ENCODE measurements at places on chromosomes 12 and 14.

DNA sequence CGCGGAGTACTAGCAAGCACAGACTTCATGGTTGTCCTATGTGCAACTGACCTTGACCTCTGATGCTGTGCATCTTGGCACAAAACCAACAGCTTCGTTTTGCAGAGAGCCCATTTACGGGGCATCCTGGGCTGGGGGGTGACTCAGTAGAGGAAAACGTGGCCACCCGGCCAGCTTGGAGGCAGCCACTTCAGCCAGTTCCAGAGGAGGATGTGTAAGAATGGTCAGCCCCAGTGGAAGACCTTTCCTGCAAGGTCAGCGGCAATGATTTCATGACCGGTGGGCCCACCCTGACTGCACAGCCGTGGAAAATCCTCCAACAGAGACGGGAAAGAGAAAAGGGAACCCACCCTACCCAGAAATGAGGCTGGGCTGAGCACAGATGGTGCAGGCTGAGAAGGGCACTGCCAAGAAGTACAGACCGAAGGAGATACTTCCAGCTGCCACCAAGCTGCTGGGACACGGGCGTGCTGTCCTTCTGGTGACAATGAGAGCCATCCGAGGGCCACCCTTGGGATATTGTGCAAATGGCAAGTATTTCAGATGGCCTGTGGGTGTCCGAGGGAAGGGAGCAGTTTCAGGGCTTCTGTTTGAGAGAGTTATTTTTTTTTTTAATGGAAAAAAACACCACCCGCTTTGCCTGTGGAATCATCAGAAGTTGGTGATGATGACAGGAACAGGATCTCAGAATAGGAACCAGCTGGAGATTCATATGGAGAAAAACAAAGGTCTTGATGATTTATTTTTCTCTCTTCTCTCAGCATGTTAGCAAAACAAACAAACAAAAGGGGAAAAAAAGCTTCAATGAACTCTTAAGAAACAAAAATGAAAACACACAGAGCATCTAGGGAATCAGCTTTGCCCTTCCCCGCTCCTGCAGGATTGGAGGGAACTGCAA is 120.2 kb upstream of the RFLNA start:
- no peak for DNase-seq

DNA sequence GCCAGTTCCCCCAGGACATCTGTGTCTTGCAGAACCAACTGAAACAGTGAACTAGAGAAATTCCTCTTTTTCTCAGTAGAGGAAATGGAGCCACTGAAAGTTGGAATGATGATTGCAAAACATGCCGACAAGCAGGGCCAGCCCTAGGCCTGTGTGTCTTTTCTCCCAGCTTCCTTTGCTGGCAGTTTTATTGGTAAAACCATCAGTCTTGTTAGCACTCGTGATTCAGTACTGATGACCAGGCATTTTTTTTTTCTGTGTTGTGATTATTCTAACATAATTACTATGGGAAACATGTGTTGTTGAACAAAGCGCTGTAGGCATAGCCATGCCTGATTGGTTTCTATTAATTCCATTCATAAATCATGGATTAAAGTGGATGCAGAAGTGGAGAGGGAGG is 620.7 kb downstream of the AACS start:
- DNase-seq: no peak

DNA sequence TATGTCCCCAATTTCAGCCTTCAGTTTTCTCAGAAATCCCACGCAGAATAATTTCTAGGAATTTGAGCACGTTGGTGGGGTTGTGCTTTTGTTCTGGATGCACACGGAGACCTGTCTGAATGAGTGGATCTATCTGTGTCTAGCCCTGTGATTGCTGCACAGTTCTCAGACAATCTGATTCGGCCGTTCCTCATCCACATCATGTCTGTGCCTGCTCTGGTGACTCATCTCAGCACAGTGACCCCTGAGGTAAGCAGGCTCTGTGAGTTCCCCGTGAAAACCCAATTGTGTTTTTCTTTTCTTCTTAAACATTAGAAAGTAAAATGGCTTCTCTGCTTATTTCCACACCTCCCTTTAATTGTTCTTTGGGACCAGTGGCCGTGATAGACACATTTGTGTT is 20.2 kb downstream of the UBE3B start:
- DNase-seq: no peak

- no peak for DNase-seq
Measured at GRCh38 chr12:25852792-25853191, 105.7 kb upstream of the RASSF8 start.

- DNase-seq: no peak
Measured at GRCh38 chr12:9112076-9112853, 3.5 kb downstream of the A2M start.

- DNase-seq: no peak
Measured at GRCh38 chr12:27018037-27018436, 3.9 kb upstream of the TM7SF3 start.

DNA sequence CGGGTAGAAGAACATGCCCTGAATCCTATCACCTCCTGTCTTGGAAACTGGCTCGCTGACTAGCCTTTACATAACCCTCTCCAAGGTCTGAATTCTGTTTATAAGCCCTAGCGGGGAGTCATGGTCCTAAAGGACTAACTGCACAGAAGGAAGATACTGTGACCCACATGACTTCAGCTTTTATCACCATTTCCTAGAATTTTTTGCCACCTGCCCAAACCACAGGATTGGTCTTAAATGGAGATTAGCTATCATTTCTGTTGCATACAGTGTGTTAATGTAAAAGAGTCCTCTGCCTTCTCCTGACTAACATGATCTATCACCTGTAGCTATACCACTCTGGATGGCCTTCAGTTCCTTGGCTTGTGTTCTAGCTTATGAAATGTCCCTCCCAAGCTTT is 319.2 kb downstream of the DUSP6 start:
- DNase-seq: no peak

GRCh38 chr12:27436768-27437167 is 9.8 kb upstream of the SMCO2 start:
- no peak for DNase-seq

DNA sequence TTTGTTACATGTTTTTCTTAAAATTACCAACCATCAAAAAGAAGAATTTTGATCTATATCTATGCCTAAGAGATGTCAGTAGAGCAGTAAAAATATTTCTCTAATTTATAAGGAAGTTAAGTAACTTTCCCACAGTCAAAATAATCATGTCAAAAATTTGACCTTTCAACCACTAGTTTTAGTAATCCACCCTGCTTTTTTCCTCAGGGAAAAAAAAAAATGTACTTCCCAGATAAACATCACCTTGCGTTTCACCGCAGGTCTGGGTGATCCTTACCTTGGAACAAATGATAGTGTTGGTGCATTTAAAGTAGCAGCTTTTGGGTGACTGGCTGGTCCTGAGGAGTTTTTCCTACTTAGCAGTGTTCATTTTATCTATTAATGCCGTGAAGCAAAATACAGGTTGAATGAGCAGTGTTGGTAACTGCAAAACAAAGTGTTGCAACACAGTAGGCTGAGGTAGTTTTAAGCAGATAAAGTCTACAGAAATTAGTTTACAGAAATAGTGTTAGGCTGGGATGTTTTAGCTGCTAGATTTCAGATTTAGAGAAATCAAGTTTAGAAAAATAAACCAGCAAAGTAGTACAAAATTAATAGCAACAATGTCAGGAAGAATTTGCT is 137.2 kb upstream of the DNM1L start:
- DNase-seq: no peak

DNA sequence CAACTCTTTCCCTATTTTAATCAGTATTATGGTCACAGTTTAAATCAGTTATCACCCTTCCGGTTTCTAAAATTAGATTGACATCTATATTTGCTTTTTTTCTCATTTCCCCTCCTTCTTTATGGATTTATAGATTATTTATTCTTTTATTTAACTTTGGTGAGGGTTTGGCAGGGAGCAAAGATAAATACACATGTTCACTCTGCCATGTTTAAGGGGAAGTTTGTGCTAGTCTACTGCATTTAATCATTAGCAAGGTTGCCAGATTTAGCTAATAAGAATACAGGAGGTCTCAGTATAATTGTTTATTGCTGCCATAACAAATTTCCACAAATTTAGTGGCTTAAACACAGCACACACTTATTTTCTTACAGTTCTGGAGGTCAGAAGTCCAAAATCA is 204.0 kb upstream of the BTG1 start:
- no peak for DNase-seq

DNA sequence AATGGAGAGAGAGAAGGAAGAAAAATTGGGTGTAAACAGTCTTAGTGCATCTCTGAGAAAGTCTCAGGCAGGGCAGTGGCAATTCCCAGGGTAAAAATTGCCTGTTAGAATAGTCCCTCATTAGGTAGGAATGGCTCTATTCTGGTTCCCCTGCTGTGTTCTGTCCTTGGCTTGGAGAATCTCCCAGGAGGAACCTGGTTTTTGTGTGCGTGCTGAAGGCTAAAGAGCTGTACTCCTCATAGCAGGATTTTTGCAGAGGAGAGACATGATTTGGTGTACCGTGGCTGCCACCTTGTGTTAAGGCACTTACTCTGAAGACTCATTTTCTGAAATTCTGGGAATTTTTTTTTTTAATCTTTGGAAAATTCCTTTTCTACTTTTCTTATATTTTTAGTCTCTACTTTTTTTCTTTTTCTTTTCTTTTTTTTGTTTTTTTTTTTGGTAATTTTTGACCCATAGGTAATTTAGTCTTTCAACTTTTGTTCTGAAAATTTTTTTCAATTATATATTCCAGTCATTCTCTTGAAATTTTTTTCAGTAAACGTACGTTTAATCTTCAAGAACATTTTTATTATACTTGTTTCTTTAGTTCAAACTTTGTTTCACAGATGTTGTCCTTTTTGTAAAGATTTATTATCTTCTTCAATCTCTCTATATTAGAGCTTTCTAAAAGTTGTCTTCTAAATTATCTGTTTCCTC is 63.8 kb downstream of the FBXO33 start:
- DNase-seq: peak; percentile 53

DNA sequence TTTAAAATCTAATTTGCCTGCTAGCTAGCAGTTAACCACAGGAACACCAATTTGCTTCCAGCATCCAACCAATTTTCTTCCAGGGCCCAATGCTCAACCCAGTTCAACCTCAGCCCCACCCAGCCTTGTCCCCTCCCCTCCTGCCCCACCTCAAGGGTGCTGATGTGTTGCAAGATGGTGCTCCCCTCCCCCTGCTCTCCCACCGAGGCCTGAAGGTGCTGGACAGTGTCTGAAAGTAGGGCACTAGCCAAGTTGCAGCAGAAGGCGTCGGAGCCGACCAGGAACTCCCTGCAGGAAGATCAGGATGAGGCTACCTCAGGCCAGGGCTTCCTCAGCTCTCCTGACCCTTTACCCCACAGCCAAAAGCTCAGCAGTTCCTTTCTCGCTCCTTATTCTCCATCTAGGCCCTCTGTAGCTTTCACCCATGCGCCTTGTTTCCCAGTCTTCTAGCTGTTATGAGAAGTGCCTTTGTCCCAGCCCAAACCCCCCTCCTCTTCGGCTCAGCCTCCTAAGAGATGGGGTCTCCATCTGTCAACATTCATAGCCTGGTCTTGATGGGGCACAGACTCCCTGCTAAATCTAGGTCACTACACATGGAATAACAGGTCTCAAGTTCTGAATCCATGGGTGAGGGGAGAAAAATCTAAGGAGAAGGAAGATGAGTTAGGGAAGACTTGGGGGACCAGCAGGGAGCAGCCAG is 3.6 kb downstream of the STAT6 start:
- DNase-seq: no peak

DNA sequence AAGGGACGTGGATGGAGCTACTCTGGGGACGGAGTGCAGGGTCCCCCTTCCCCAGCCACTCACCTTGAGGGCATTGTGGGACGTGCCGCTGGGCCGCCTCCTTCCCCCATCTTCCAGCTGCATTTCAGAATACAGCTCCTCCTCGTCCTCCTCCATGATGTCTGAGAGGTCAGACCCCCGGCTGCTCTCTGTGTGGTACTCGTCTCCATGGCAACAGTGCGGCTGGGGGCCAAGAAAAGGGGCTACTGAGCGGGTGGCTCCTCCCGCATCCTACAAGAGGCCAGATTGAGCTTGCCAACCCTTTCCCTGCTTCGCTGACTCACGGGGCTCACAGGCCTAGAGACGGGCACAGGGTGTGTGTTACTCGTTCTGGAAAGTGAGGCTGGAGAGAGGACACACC is 90.4 kb downstream of the PIWIL1 start:
- DNase-seq: no peak

- no peak for DNase-seq
Measured at GRCh38 chr12:95672166-95672565, 118.4 kb downstream of the NTN4 start.

GRCh38 chr12:6426882-6427671 is 17.7 kb upstream of the CD27 start:
- DNase-seq: no peak

DNA sequence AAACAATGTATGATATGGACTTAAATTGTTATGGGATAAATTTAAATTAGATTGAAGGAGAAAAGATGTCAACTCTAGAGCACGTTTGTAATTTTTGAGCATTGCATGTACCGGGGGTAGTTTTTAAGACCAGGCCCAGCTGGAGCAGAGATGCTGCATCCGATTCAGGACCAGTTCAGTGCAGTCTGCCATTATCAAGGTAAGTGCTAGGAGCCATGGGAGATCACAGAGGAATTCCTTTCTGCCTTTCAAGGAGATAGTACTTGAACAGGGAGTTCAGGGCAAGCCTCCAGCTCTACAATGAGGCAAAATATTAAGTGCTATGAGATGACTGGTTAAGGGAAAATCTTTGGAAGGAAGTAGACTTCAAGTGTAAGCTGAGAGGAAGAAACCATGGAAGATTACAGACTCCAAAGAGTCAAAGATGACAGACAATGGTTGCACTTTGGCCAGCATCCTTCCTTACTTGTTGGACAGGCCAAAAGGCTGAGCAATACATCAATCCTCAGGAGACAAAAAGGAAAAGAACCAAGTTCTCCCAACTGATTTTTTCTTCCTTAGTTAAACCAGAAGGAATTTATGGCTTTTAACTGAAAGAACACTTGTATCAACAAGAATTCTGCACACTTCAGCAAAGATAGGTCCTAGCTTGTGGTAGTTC is 113.2 kb upstream of the HIF1A start:
- DNase-seq: no peak

DNA sequence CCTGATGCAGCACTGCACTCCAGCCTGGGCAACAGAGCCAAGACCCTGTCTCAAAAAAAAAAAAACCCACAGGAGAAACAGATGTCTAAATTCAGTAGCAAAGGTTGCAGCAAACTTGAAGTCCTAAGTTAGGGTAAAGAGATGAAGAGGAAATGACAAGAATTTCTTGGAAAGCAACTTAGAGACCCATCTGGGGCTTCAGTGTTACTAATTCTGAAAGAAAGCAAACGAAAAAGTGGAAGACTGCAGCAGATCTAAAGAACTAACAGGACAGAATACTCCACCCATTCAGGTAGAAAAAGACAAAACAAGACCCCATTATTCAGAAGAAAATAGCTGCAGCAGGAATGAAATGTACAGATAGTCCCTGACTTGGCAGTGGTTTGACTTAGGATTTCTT is 31.9 kb downstream of the RESF1 start:
- DNase-seq: no peak

DNA sequence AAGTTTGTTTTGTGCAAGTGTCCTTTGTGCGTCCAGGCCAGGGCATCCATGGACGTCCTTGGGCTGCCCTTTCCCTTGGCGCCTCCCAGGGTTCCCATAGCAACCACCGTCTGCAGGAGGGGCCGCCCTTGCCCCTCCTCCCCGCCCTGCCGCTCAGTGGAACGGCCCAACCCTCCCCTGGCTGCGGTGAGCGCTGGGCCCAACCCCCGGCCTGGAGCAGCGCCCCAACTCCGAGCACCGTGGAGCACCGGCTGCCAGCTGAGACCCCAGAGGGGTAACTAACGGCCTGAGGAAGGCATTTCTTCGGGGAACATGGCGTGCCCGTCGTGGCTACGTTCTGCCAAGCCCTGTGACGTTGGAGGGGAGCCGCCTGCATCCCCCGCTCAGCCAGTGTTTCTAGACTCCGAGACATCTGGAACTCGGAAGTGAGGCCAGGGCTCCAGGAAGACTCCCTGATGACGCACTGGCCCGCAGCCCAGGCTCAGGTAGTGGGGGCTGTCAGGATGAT is 5.3 kb upstream of the ACACB start:
- DNase-seq: peak; percentile 55

GRCh38 chr12:116773276-116773731 is 35.2 kb downstream of the RNFT2 start:
- no peak for DNase-seq

All from fibroblast of skin of left quadriceps (primary cell).